ENCODE measurements at places on chromosomes 3 and 15.

DNA sequence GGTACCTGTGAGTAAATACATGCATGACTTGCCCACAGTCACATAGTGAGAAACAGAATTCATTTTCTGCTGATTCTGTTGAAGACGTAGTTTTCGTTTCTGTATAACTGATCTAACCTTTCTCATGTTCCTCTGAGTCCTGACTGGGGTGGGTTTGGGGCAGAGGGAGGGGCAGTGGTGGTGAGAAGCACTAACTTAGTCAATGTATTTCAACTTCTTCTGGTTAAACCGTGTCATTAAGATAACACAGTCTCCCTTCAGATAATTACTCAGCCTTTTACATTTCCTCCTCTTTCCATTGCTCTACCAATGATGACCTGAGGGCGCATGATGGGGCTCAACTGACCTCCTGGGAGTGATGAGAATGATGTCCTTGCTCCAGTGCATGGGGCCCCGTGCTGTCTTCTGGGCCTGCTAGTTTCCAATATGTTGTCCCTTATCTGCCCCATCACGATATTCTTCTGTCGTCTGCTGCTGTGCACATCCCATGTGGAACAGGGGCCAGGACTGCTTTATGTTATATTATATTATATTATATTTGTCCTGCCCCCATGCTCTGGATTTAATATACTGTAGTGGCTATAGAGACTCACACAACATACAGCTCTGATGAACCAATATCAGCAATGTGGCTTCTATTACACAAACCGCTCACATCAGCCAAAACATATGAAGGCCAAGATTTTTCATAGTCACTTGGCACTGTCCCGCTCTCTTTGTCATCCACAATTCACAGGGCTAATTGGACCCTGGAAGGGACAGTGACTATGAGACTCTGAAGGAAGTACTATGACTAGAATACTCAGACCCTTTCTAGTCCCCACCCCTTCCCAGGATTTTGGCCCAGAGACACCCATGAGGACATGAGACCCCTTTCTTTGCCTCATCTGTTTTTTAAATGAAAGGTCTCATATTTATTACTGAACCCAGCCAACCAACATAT is 407.1 kb upstream of the MCTP2 start:
- no peak for DNase-seq

GRCh38 chr15:69535101-69535638 is 82.6 kb downstream of the RPLP1 start:
- DNase-seq: peak; percentile 39

DNA sequence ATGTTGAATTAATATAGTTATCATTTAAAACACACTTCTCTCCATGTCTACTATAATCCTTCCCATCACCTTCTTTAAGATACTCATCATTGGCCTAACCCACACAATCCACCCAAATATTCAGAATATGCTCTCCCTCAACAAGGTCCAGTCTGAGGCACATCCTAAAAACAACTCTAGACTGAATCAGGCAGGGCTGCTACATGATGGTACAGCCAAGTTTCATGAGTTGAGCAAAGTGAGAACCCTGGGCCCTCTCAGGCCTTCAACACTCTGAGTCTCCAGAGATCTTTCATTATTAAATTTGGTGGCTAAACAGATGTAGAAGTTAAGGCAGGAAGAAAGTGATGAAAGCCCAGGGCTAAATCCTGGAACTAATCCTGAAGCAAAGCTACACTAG is 16.2 kb downstream of the ZNF148 start:
- no peak for DNase-seq

DNA sequence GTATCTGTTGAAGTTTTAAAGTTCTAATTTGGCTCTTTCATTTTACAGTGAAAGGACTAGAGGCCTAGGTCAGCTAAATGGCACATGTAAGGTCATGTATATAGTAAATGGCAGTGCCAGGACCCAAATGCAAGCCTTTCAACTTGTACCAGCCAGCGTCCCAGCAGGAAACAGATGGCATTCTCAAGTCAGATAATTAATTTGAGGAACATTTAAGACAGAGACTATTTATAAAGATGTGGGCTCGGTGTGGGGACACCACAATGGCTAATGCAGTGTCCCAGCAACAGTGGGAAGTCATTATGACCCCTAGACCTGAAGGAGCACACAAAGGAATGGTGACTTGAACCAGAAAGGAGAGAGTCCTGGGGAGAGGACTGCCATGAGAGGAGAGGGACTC is 6.1 kb downstream of the MINDY4B start:
- DNase-seq: no peak

DNA sequence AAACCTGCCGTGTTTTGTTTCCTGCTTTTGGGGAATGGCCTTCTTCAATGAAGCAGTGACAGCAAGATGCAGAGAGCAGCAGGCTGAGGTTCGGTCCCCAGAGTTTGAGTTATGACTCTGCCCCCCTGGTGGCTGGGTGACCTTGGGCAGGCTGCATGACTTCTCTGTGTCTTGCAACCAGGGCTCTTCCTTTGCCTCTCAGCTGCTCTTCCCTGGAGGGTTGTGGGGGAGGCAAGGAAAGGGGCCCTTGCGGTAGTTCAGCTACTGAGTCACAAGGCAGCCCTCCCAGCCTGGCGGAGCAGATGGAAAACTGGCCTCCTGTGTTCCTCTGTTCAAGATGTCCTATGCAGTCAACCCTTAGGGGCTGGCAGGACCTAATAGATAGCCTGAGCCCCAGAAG is 17.1 kb downstream of the CTXND1 start:
- peak; percentile 15 for DNase-seq

- DNase-seq: no peak
These were observed 120.5 kb downstream of the BBX start for GRCh38 chr3:107643038-107643883.
